ENCODE measurements at places on chromosomes 5 and 9.

DNA sequence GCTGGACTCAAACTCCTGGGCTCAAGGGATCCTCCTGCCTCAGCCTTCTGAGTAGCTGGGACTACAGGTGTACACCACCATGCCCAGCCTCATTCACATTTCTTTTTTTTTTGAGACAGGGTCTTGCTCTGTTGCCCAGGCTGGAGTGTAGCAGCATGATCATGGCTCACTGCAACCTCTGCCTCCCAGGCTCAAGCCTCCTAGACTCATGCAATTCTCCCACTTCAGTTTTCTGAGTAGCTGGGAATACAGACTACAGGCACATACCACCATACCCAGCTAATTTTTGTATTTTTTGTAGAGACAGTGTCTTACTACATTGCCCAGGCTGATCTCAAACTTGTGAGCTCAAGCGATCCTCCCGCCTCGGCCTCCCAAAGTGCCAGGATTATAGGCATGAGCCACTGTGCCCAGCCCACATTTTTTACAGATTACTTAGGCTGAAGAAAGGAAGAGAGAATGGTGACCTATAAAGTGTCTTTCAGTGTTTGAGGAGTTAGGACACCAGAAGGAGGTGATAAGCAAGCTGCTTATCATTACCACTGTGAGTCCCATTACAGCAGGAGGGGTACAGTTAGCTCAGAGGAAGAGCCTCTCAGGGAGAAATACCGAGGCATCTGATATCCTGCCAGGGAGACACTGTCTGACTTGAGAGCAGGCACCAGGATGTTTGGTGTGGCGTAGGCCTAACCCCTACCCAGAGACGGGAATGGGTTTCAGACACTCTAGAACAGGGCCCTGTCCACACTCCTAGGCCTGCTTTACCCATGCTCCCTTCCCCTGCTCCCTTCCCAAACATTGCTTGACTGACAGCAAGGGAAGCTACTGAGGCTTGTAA is 9.7 kb downstream of the FAXDC2 start:
- DNase-seq: no peak

DNA sequence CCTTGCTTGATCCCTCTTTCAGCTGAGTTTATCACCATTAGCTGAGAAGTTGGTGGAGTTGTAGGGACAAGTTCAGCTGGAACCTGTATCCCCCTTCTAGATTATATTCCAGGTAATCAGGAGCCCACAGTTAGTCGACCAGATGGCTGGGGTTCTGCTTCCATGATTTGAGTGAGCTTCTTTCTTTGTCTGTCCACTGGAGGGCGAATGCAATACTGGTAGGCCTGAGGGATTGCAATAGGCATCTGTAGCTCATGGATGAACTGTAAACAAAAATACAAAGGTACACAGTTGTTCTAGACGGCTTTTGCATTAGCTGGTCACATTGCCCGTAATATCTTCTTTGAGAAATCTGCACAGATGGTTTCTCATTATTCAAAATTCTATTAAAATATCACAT is 88.9 kb downstream of the PCSK5 start:
- peak; percentile 6 for DNase-seq

DNA sequence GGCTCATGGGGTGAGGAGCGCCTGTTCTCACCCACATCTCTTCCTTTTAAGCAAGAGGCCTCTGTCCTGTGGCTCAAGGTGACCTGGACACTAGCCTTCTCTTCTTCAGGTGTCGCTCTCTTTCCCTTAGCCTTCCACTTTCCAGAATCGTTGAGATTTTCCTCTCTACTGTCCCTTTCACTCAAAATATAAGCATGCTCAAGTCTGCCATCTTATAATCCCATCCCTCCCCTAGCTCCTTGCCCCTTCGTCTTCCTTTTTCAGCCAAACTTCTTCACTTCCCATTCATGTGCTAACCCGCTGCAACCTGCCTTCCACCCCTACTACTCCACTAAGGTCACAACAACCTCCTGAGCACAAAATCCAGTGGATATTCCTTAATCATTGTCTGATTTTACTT is 13.1 kb downstream of the PTGR1 start:
- DNase-seq: no peak

GRCh38 chr9:125522328-125522725 is 184.7 kb downstream of the MAPKAP1 start:
- no peak for DNase-seq

DNA sequence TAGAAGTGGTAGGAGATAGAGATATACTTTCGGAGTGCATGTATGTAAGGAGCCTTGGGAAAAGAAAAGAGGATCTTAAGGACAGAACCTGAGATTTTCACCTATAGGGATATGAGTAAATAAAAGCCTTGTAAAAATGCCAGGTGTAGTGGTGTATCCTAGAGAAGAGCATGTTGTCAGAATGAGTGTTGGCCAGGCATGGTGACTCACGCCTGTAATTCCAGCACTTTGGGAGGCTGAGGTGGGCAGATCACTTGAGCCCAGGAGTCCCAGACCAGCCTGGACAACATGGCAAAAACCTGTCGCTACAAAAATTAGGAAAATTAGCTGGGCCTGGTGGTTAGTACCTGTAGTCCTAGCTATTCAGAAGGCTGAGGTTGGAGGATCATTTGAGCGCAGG is 76.0 kb downstream of the IPO11 start:
- DNase-seq: no peak

DNA sequence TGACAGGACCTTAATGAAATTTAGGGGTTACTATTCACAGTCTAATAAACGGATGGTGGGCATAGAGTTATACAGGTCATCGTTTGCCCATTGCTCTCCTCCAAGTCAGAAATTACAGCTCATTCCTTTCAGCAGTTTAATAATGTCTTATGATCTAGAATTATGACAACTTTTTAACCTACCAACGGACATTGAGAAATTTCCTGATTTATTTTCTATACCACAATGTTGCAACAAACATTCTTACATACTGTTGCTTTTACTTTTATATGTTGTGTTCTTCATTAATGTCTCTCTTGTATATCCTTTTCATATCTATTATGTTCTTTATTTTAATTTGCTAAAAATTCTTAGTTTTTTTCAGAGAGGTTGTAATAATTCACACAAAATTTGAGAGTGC is 152.8 kb upstream of the PRLR start:
- no peak for DNase-seq

DNA sequence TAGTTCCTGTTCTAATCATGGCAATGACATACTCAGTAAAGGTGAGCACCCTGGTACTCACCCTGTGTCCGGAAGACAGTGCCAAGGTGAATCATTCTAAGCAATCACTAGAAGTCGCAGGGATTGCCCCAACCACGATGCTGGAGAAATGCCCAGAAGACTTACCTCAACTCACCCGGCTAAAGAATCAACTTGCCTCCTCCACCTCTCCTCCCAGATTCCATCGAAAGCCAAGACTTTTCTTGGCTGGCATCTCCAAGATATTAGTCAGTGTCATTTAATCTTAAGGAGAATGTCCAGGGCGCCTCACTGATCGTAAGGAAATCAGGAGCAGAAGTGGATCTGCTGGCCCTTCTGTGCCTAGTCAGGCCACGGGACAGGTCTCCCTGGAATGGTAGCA is 204.9 kb downstream of the ERCC6L2 start:
- DNase-seq: no peak
